ENCODE measurements at places on chromosomes 5 and 9.

GRCh38 chr5:59615272-59615671, 278.3 kb downstream of the PDE4D start:
- no peak for DNase-seq

- DNase-seq = no peak
These were observed 183.9 kb upstream of the OTULINL start for GRCh38 chr5:14397717-14398116.

DNA sequence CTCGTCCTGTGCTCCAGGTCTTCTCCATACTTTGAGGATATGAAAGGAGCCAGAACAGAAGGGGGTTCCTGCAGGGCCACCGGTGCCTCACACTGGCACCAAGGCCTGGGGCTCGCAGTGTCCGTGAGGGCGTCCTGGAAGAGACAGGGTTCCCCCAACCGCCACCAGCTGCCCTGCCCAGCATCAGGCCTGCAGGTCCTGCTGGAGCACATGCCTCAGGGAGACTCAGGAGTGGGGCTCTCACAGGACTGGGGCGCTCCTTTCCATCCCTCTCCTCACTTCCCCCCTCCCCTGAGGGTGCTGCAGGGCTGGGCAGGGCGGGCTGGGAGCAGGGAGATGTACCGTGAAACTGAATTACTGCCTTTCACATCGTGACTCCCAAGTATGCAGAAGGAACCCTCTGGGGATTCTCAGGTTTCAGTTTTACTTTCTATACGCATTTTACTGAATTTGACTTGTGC, 31.7 kb downstream of the CEP72 start:
- no peak for DNase-seq

- DNase-seq = no peak
These were observed 338.0 kb downstream of the MAN2A1 start for GRCh38 chr5:110027527-110028322.

DNA sequence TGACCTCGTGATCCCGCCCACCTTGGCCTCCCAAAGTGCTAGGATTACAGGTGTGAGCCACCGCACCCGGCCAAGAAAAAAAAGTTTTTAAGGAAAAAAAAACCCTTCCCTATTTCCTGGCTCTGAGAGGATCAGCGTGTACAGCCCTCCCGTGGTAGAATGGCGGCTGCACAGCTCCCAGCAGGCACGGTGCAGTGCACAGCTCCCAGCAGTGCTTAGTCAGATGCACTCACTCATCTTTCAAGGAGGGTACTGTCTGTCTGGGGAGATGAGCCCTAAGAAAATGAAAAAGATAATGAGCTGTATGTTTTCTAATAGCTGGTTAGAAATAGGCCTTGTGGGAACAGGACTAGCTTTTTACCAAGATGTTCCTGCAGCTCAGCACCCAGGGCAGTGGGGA, 36.7 kb upstream of the SLC2A8 start:
- no peak for DNase-seq

- DNase-seq = no peak
These were observed 523.5 kb upstream of the ZNF608 start for GRCh38 chr5:125269926-125270325.

GRCh38 chr9:84829997-84830696, 160.6 kb downstream of the NTRK2 start:
- no peak for DNase-seq

GRCh38 chr5:151318850-151319732, 15.5 kb upstream of the SLC36A3 start:
- no peak for DNase-seq

DNA sequence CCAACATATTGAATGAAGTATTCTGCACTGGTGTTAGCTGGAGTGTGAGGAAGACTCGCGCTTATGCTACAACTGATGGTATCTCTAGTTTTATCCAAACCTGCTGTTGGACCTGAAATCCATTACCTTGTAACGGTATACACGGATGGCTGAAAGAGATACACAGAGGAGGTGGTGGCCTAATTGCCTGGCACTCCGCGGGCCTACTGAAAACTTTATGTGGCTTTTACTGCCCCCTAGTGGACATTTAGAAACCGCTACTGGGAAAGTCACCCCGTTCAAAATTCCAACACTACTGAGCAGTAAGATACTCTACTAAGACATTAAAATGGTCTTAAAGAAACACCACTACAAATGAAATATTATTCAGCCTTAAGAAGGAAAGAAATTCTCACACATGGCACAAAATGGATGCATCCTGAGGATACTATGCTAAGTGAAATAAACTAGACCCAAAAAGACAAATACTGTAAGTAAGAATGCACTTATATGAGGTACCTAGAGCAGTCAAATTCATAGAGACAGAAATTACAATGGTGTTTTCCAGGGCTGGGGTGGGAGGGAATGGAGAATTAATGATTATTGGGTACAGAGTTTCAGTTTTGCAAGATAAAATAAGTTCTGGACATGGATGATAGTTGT, 100.4 kb downstream of the TTLL11 start:
- peak; percentile 61 for DNase-seq

- no peak for DNase-seq
These were observed 18.5 kb downstream of the MRPL36 start for GRCh38 chr5:1781107-1781506.

DNA sequence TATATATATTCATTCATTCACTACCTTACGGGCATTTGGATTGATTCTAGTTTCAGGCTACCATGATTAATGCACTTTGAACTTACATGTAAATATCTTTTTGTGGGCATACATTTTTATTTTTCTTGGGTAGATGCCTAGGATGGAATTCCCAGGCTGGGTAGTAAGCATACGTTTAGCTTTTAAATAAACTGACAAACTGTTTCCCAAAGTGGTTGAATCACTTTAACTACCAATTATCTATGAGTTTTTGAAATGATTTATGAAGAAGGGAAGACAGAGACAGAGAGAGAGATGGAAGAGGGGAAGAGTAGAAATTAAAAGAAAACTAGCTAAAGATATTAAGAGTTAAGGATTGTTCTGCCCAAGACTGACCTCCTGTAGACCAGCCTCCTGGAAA, 612.6 kb downstream of the PSAT1 start:
- DNase-seq = no peak

GRCh38 chr5:73939557-73939956, 313.6 kb downstream of the ARHGEF28 start:
- no peak for DNase-seq

- DNase-seq = no peak
These were observed 3.3 kb upstream of the LHX2 start for GRCh38 chr9:124008303-124008693.

- no peak for DNase-seq
These were observed 9.6 kb downstream of the TLE4 start for GRCh38 chr9:79581388-79581787.

DNA sequence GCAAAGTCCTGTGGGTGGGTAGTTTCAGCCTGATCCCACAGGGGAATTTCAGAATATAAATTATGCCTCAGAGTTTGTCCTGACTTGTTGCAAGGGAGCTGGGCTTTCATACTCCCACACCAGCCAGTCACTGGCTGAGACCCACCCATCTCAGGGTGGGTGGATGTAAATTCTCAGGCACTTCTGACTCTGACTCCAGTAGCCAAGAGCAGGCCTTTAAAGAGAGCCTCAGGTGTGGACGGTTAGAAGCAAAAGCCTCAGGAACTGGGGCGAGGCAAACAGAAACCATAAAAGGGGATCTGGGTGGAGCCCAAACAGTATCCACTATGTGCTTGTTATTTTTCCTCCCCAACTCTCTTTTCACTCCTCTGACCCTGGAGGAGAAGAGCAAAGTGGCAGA, 28.6 kb upstream of the FBXW11 start:
- DNase-seq = no peak

DNA sequence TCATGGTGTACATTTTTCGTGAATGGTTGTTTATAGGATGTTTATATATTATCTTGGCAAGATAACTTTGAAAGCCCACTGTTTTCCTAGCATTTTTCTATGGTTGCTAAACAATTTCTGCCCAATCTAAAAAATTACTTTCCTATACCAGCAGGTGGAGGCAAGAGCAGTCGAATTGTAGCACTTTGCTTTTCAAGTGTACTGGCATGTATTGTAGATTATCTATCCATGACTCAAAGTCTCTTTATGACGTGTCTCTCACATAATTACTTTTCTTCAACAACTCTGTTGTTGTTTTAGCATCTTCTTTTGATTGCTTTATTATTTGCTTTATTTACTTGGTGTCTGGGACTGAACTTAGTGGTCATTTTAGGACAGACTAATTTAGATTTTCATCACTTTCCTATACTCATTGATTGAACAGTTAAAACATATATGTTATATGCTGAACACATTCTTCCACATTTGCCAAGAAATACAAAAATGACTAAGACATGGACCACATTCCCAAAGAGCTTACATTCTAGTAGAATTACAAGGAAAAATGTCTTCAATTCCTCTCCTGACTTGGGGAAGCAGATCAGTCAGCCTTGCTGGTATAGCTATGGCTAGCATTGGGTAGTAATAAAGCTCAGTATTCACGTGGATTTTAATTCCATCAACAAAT, 20.7 kb downstream of the NLN start:
- peak; percentile 15 for DNase-seq

- DNase-seq = no peak
These were observed 5.9 kb downstream of the CYFIP2 start for GRCh38 chr5:157271740-157272271.

GRCh38 chr9:2126331-2126803, 111.2 kb downstream of the SMARCA2 start:
- no peak for DNase-seq

DNA sequence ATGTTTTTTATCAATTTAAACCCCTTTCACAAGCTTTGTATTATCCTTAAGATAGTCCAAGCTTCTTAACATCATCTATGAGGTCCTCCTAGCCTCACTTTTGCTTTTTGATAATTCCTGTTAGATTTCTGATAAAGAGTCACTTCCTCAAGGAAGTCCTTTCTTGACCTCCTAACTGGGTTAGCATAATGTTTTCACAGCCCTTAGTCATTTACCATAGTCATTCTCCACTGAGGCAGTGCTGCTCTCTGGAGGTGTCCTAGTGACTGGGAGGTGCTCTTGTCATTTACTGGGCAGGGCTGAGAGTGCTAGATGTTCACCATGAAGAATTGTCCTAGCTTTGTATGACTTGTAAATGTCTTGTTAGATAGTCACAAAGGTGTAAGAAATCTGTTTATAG, 26.4 kb downstream of the TNPO1 start:
- peak; percentile 15 for DNase-seq

DNA sequence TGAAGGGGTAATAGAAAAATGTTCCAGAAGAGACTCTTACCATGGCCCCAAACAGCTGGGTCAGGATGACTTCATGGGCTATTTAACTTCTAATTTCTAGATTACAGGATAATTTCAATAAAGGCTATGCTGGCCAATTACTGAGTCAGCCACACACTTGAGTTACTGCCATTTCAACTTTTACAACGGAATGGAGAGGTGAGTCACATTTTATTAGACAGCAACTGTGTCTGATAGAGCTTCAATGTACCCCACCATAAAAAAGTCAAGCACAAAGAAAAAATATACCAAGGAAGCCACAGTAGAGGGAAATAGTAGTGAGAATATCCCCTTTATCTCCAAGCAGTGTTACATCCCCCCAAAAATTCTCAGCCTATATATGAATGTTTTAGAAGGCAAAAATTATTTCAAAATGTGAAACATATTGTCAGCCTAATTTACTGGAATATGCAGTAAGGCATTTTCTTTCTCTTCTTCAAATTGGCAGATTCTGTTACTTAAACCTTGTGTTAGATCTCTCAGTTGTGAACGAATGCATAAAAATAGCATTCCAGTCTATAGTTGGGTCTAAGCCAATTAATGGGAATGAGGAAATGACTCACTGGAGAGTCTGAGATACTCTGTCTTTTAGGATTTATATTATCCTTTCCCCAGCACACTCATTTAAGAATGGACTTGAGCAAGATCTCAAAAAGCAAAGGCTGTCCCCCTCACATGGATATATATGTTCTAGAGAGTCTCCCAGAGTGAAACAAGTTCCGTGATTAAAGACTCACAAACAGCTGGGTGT, 47.1 kb upstream of the RAI14 start:
- DNase-seq = no peak

GRCh38 chr9:87137718-87138117, 190.4 kb upstream of the GAS1 start:
- DNase-seq = no peak

DNA sequence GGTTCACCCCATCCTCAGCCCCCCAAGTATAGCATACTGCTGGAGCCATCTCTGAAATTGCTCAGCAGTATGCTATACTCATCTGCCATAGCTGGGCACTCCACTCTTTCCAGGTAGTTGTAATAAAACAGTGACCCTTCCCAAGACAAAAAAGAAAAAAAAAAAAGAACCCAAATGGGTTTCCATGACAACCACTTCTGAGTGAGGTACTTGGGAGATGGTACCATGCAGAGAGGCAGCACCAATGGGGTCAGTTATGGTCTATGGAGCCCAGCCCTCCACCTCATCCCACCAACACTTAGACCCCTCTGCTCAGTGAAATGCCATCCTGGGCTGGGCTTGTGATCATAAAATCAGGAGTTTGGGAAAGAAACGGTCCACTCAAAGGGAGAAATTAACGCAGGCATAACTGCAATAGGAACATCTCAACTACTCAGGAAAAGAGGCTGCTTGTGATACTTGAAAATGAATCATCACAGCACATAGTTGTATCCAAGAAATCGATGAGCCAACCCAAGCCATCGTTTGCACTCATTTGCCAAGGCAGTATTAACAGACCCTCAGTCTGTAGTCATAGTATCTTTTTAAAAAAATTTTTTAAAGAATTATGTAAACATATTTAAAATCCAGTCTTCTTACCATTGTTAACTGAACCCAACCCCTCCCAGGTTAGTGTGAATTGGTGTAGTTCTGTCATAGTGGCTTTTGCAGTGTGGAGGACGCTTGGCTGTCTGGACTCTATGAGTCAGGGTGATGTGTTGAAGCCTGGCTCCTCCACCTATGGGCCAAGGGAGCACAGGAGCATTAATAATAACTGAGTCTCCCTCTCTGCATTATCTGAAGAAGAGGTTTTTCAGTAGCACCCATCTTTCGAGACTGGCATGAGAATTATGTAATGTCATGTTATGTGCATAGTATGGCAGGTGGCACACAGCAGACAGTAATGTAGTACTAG, 402.7 kb downstream of the SPOCK1 start:
- no peak for DNase-seq

DNA sequence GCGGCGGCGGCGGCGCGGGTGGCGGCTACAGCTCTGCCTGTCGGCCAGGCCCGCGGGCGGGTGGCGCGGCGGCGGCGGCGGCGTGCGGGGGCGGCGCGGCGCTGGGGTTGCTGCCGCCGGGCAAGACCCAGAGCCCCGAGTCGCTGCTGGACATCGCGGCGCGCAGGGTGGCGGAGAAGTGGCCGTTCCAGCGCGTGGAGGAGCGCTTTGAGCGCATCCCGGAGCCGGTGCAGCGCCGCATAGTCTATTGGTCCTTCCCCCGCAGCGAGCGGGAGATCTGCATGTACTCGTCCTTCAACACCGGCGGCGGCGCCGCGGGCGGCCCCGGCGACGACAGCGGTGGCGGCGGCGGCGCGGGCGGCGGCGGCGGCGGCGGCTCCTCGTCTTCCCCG, 296 bp downstream of the ZSWIM6 start:
- DNase-seq = no peak

- no peak for DNase-seq
These were observed 260.1 kb upstream of the SLC24A2 start for GRCh38 chr9:20048985-20049384.

DNA sequence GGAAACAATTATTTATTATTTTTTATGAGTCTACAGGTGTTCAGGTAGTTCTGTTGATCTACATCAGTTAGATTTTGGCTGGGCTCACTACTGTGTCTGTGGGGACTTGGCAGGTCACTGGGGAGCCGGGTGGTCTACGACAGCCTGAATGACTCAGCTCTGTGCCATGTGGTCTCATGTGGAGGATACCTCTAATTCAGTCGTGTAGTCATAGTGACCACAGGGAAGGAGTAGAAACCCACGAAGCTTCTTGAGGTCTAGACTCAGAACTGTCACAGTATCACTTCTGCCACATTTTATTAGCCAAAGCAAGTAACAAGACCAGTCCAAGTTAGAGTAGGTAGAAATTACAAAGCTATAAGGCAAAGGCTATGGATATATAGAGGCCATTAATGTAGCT, 64.7 kb upstream of the GRAMD2B start:
- DNase-seq = no peak
